ENCODE measurements at places on chromosomes 2 and 18.

- DNase-seq = peak; percentile 86
Measured at GRCh38 chr2:145752091-145752806, 1232.3 kb upstream of the ZEB2 start.

DNA sequence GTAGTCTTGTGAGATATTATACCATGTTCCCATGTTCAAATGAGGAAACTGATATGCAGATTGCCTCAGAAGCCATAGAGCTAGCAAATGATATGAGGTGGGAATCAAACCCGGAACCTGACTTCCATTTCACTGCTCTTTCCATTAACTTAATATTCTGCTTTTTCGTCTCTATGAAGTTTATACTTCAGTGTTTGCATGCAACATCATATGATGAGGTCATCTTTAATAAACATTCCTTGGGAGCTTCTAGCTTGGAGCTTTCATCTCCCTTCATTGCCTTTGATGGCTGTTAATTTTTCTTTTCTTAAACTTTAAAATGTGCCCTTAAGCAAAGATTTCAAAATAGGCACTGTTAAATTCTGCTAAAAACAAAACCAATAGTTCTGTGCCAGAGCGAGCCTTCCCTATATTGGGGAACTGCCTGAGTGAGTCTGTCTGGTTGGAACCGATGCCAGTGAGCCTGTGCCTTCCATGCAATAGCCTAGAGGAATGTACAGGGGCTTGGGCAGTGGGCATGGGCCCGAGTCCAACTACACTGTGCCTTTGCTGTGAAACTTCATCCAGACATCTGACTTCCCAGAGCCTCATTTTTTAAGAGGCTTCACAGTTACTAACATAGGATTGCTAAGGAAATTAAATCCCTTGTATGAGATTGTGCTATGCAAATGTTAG is 91.1 kb upstream of the TMEM200C start:
- no peak for DNase-seq

DNA sequence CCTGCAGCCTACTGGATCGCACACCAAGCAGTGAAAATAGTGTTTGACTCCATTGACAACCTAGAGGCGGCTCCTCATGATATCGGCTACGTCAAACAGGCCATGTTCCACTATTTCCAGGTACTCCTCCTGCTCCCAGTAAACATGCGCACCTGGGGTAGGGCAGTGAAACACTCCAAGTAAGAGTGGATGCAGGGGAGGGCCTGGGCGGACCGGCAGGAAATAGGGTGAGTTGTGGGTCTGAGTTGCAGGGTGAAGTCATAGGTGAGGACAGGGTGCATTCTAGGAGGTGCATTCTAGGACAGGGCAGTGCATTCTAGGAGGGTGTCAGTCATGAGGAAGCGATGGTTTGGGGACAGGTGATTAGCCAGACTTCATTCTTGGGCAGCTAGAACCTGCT is 5.0 kb downstream of the NAGK start:
- no peak for DNase-seq

GRCh38 chr2:5845798-5846330 is 153.7 kb downstream of the SOX11 start:
- DNase-seq = no peak

Data from SK-N-MC (cell line).